Activated T-cell treated with anti-CD3 and anti-CD28 coated beads, Interleukin-2, amount 50 U/mL, for 72 hours (primary cell): ENCODE measurements at places on chromosomes 1 and 21.

DNA sequence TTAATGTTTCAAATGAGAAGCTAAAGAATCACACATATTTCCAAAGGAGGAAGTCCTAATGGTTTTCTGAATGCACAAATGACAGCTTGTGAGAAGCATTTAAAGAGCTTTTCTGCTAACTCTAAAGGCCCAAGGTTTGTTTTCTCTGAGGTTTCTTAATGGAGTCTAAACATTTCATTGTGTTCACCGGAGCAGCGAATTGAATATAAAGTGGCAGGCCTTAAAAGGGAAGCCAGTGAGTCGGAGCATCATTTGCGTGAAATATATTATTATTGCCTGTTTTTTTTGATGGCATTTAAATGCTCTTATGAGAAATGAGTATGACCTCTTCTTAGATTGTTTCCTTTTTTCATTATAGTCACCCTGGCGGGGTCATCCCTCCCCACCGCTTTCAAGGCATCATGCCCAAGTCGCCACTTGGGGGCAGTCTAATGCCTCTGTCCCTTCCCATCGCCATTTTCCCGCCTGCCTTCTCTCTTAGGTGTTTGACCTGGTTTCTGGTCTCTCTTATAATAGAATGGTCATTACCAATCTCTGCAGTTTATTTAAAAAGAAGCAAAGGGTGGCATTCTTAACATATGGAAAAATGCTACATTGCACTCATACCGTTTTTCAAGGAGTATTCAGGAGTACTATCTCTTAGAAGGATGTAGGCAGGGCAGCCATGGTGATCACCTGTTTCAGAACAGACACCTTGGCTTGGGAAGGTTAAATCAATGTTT is 25.3 kb upstream of the OVAAL start:
- H3K4me1 ChIP-seq, result peaks cover 4% of the 10 kb centered on the region
- peak; percentile 78 for DNase-seq
- H3K36me3 ChIP-seq, result no peaks in the 10 kb centered on the region
- no peak overlapping the region for H3K4me3 ChIP-seq
- no peak overlapping the region for H3K27ac ChIP-seq

DNA sequence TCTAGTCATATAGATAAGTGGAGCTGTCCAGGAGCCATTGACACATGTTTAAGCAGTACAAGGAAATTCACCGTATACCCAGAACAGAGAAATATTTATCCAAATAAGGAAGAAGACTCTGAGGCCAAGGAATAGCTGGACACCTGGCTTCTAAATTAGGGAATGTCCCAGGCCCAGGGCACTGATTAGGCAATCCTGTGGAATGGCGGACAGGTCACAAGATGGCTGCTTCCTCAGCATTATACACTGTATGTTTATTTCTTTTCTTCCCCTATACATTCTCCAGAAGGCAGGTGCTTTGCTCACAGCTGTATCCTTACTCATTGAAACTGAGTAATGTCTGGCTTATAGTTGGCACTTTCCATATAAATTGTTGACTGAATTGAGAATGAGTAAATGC is 59.4 kb downstream of the ST6GALNAC3 start:
- no peaks in the 10 kb centered on the region for H3K36me3 ChIP-seq
- H3K27ac ChIP-seq, result no peak overlapping the region
- no peak overlapping the region for H3K4me3 ChIP-seq
- H3K4me1 ChIP-seq, result no peaks in the 10 kb centered on the region

- H3K27me3 ChIP-seq, result no peaks in the 10 kb centered on the region
- no peak overlapping the region for H3K4me3 ChIP-seq
- no peak overlapping the region for H3K27ac ChIP-seq
- H3K36me3 ChIP-seq, result no peaks in the 10 kb centered on the region
Measured at GRCh38 chr21:18384771-18385170, 18.8 kb downstream of the TMPRSS15 start.

- H3K4me1 ChIP-seq, result peaks cover 7% of the 10 kb centered on the region
- peaks cover 35% of the 10 kb centered on the region for H3K27me3 ChIP-seq
- peaks cover 3% of the 10 kb centered on the region for H3K36me3 ChIP-seq
- H3K4me3 ChIP-seq, result no peak overlapping the region
- DNase-seq, result no peak
- H3K27ac ChIP-seq, result no peak overlapping the region
Measured at GRCh38 chr1:39489567-39490239, 1.7 kb upstream of the BMP8A start.

- H3K4me3 ChIP-seq, result peak overlapping the region; percentile 6
- peaks cover 39% of the 10 kb centered on the region for H3K4me1 ChIP-seq
- peak; percentile 51 for DNase-seq
Measured at GRCh38 chr21:46060596-46061061, 37.3 kb upstream of the COL6A2 start.
